ENCODE measurements at places on chromosomes 12 and 14.

DNA sequence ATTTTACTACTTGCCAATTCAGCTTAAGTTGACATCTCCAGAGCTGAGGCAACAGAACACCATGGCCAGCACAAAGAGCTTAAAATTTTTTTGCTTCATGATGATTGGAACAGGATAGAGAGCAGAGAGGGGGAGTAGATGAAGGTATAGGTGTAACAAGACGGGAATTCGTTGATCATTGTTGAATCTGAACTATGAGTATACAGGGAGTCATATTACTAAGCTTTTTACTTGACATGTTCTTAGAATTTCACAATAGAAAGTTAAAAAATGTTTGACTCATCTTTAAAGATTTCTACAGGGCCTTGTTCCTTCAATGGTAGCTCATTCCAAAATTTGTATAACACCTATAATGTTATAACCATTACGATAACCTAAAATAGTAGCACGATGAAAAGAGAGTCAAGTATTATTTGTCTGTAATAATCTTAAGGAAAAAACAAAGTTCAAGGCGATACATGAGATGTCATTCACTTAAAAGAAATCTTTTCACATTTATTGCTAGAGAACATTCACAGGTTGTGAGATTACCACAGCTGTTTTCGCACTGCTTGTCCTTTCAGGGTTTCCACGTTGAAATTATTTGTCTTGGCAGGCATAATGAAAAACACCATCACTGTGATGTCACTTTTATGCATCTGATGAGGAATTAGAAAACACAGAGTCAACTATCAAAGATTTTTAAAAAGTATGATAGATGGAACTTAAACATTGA, 33.9 kb downstream of the SPX start:
- no peak for DNase-seq

GRCh38 chr14:59293935-59294661, 105.6 kb downstream of the DAAM1 start:
- DNase-seq, result no peak

DNA sequence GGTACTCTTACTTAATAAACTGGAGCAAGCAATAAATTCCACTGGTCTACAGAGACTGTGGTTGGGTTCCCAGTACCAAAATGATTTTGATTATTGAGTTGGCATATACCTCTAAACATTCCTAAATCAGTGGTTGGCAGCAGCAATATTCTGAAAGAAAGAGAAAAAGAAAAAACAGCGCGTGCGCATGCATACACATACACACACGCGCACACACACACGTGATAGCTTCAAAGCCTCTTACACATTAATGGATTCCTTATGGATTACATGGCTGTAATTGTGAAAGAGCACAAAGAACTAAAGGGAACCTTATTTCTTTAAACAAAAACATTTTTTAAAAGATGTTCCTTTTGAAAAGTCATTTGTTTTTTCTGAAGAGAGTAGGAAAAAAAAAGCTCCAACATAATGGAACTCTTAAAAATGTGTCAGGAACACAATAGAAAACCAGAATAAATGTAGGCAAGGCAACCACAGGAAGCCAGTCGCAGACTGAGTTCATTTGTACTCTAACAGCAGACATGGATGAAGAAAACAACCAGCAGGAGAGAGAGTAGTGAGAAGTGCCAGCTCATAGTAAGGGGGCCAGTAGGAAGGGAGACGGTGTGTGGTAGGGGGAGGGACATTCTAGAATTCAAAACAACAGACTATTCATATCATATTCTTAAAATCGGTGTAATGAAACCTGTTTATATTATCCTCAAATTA, 80.0 kb downstream of the DRAM1 start:
- DNase-seq, result no peak

DNA sequence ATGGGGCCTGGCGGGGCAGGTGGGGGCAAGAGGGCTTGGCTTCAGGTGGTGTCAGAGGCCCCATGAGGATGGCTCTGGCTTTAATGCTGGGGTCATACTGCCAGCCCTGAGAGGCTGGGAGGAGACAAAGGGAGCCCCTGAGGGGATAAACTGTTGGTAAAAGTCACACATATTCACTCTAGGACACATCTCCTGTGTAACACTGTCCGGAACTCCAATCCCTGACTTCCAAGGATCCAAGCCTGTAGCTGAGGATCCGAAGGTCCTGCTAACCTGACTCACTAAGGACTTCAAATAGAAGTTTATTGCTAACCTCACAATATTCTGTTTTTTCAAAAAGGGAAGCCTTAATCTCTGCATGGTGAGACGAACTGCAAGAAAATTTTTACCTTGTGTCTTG, 39.2 kb upstream of the GPR68 start:
- DNase-seq, result no peak

GRCh38 chr12:65681226-65681625, 143.1 kb upstream of the HMGA2 start:
- no peak for DNase-seq

- peak; percentile 50 for DNase-seq
These were observed 1.9 kb downstream of the SLC25A3 start for GRCh38 chr12:98595243-98595988.

- no peak for DNase-seq
These were observed 15.0 kb downstream of the C1S start for GRCh38 chr12:7075518-7075917.

DNA sequence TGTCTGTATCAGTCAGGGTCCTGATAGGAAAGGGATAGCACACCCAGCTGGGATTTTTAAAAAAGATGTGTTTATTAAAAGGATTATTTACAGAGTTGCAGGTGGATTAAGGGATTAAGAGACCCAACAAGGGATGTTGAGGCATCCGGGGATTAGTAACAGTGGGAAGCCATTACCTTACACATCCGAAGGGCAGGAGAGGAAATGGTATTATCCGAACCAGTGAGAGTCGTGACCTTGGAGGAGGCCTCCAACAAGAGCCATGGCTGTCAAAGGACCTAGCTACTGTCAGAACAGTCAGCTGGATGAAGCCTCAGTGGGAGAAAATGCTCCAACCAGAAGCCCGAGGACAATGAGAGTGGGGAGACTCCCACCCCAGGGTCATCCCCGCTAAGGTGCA, 146.3 kb upstream of the KRAS start:
- no peak for DNase-seq

GRCh38 chr12:117053050-117053400, 46.2 kb downstream of the TESC start:
- no peak for DNase-seq

DNA sequence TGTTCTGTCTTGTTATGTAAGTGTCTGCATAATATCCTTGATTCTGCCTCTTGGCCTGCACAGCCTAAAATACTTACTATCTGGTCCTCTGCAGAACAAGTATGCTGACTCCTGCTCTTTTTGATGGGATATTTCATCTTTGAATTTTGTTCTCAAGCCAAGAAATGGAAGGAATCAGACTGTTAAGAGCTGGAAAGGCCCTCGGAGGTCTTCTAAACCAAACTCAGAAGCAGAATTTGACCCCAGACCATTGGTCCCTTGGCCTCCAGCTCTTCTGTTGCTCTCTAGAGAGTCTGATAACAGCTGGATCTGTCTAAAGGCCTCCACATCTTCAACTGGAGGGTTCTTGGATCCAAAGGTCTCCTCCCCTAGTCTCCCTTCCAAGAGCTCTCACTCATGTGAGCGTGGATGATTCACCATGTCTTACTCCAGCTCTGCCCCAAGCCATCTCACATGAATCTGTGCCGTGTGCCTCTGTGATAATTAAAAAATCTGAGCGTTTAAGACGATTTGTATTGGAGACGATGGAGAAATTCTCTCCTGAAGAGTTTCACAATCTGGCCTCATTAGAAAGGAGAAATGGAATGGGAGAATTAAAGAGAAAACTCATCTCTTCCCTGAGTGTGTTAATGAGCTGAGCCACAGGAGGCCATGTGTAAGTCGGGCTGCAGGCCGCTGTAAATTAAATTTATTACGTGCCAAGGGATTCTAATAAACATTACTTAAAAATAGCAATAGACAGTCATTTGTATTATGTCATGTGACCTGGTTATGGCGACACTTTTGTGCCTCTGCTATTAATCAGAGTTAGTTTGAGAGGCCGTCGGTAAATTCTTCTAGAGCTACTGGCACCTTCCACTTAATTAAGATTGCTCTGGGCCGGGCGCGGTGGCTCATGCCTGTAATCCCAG, 15.4 kb upstream of the PRIMA1 start:
- no peak for DNase-seq

DNA sequence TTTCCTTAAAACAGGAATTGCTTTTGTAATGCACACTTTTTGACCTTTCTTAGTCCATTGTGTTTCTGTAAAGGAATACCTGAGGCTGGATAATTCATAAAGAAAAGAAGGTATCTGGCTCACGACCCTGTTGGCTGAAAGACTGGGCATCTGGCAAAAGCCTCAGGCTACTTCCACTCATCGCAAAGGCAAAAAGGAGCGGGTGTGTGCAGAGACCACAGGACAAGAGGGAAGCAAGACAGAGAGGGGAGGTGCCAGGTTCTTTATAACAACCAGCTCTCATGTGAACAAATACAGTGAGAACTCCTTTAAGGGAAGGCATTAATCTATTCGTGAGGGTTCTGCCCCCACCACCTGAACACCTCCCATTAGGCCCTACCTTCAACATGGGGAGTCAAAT, 182.1 kb downstream of the C12orf50 start:
- no peak for DNase-seq

GRCh38 chr12:121565076-121565475, 15.7 kb downstream of the KDM2B start:
- DNase-seq, result no peak

DNA sequence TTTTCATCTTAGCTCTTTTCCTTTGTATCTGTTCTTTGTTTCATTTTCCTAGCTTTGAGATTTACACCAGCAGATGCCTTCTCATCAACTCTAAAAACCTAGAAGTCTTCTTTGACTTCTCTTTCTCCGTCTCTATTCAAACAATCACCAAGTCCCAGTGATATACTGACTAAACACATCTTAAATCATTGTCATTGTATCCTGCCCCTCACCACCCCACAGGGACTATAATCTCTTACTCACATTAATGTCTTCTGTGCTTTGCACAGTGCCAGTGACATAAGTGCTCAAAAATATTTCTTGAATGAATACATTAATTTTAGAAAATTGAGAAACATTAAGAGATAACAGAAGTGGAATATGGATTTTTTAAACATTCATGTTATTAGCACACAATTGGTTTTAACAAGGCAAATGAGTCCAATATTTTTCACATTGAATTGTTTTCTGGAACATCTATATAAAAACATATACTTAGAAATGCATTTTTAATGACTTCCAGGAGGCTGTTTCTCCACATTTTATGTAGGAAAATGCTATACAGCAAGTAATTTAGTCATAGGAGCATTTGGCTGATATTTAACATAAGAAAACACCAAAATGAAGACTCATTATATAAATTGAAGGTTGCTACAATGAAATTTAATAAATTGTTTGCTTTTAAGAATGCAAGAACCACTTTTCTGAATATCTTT, 472.8 kb upstream of the PRICKLE1 start:
- DNase-seq, result no peak

- DNase-seq, result no peak
These were observed 8.0 kb upstream of the EIF5 start for GRCh38 chr14:103326078-103326477.

DNA sequence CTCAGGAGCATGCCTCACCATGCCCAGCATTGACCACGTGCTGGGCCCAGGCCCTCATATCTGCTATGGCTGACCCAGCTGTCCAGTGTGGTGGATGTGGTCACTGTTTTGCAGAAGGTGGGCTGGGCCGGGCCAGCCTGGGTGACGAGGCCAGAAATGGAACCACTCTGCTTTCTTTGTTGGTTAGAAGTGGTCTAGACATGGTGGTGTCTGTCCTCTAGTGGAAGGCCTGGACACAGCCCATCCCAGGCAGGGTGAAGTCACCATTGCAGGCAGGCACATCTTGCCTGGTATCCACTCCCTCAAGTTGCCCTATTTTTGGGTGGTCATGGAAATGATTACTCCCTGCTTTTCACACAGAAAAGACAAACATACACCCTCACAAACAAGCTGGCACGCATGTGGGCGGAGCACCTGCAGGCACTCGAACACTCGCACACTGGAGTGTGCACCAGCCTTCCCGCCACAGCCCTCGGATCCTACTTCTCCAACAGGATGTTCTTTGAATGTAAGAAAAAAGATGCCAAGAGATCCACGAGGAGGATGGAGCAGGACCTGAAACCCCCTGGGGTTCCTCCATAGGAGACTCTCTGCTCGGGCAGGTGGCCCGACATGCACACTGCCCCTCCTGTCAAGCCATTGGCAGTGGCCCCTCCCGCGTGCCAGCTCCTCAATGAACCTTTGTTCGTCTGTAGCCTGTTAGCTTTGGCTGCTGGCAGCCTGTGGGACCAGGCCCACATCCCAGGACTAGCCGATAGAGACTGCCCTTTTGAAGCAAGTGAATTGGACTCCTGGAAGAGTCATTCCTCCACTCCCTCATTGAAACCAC, 38.4 kb downstream of the MLXIP start:
- DNase-seq, result peak; percentile 31

DNA sequence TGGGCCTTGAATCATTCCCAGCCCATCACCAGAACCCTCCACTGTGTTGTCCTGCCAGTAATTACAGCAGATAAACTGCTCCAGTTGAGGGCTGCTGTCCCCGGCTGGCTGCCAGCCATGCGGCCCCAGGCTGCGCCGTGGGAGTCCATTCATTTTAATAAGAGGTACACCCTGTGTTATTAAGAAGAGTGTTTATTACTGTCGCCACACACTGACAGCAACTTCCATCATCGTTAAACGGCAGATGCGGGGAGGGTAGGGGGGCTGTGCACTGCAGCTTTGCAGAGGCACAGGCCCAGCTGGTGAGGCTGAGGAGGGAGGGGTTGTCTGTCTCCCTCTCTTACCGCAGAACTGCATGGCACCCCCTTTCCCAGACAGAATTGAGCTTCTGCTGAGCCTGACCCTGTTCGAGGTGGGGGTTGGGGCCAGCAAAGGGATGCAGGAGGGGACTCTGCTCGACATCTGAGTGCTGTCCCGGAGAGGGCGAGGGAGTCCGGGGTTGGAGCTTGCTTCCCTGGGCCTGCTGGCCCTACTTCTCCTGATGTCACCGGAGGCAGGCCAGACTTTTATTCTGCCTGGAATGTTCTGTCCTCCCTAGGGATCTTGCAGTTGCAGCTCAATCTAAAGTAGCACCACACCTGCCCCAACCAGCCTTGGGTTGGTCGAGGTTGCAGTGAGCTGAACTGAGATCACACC, 33.8 kb upstream of the GPATCH2L start:
- DNase-seq, result no peak

GRCh38 chr14:95365401-95365800, 45.7 kb upstream of the CLMN start:
- no peak for DNase-seq

GRCh38 chr14:93337143-93337753, 4.4 kb upstream of the BTBD7 start:
- DNase-seq, result no peak

- DNase-seq, result peak; percentile 62
These were observed 58.9 kb downstream of the DDX51 start for GRCh38 chr12:132085291-132085635.

- DNase-seq, result peak; percentile 53
These were observed 12.3 kb upstream of the SLC35E3 start for GRCh38 chr12:68733661-68734071.
